ENCODE measurements at places on chromosomes 3 and 15.

DNA sequence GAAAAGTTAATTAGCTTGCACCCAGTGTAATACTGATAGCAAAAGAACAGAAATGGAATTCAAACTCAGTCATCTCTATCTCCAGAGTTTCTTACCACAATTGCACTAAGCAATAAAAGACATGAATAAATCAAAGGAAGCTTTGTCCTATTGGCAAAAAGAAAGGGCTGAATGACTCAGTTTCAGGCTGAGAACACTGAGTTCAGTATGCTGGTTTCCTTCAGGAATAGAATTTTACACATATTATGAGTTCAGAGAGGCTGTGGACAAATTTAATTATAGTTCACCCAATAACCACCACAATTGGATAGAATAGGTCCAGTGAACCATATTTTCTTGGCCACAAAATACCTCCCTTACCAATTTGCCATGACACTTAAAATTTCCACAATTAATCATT, 249.7 kb downstream of the KCNMB2 start:
- no peak for DNase-seq

- no peak for DNase-seq
Measured at GRCh38 chr3:68703066-68703465, 229.3 kb downstream of the TAFA4 start.

DNA sequence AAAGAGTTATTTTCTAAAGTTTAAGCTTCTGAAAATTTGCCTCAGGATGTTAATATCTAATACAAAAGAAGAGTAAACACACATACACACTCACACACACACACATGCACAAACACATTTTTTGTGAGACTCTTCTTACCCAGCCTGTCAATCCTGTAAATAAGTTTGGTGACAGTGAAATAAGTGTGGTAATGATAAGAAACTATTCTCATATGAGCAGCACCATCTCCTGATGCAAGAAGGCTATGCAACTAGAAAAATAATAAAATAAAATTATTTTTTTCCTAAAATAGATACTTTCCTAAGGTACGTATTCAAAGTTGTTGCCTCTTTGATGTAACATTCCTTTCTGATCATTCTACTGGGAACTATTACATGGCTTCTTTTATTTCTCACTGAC, 155.1 kb downstream of the MECOM start:
- DNase-seq = no peak

- DNase-seq = no peak
Measured at GRCh38 chr3:12875857-12876836, 34.8 kb upstream of the RPL32 start.

DNA sequence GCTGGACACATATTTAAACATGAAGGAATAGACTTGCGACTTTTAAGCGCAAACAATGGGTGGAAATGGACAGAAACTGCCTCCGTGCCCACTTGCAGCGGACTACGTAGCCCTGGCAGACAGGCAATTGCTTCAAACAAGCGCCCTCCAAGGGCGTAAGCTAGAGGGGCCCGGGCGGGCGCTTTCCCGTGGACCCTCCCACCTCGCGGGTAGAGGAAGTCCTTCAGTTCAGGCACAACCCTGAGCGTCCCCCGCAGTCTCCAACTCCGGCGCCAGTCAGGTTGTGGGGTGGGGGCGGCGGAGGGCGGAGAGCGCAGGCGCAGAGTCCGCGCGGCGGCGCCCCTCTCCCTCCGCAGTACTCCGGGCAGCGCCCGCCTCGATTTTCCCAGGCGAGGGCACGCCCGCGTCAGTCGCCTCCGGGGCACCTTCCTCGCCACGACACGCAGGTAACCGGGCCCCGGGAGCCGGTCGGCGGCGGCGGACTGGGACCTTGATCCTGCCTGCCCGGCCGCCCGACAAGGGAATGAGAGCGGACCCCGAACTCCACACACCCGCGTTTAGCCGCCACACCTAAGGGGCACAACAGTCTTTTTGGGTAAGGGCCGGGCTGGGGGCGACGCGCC, at the start of gene SLC35G2:
Gene SLC35G2, plus strand, starts transcription at position 358 of the 623 bp plus-strand sequence. CDS start 35,335 bp downstream, outside the sequence.
- no peak for DNase-seq

All from activated CD8-positive, alpha-beta memory T cell treated with anti-CD3 and anti-CD28 coated beads for 4 hours (primary cell).